CD4-positive, alpha-beta T cell treated with Interleukin-1 beta for 1 hour (primary cell): ENCODE measurements at places on chromosomes 4 and X.

DNA sequence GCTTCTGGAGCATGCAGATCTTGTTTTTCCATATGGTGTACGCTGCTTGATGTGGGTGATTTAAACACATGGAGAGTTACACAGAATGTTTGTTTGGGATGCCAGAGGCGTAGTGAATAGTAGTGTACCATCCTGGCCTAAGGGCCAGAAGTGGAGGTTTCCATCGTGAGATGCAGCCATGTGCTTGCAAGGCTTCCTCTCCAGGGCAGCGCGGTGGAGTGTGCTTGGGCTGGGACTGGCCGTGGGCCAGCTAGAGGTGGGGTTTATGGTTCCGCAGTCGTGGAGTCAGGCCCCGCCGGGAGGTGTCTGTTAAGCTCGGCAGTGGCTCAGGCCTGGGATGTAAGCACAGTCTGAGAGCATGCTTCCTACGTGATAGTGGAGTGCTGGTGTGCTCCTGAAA is 14.0 kb downstream of the STOX2 start:
- no peak for DNase-seq

DNA sequence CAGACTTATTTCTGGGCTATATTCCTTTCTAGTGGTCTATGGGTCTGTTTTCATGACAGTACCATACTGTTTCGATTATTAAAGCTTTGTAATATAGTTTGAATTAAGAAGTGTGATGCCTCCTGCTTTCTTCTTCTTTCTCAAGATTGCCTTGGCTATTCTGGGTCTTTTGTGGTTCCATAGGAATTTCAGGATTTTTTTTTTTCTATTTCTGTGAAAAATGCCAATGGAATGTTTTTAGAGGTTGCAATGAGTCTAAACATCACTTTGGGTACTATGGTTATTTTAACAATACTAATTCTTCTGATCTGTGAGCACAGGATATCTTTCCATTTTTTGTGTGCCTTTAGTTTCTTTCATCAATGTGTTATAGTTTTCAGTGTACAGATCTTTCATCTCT is 204.3 kb upstream of the HCCS start:
- DNase-seq, result no peak

GRCh38 chr4:99696801-99697200 is 39.2 kb upstream of the C4orf54 start:
- no peak for DNase-seq

DNA sequence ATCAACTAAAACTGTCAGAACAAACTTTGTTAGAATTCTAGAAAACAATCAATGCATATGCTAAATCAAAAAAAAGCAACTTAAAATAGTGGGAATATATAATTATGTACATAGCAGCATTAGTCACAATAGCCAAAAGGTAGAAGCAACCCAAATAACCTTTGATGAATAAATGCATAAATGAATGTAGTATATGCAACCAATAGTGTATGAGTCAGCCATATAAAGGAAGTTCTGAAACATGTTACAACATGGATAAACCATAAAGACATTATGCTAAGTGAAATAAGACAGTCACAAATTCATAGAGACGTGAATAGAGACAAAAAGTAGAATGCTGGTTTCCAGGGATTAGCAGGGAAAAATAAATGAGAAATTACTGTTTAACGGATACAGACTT is 762.8 kb upstream of the INTU start:
- no peak for DNase-seq

DNA sequence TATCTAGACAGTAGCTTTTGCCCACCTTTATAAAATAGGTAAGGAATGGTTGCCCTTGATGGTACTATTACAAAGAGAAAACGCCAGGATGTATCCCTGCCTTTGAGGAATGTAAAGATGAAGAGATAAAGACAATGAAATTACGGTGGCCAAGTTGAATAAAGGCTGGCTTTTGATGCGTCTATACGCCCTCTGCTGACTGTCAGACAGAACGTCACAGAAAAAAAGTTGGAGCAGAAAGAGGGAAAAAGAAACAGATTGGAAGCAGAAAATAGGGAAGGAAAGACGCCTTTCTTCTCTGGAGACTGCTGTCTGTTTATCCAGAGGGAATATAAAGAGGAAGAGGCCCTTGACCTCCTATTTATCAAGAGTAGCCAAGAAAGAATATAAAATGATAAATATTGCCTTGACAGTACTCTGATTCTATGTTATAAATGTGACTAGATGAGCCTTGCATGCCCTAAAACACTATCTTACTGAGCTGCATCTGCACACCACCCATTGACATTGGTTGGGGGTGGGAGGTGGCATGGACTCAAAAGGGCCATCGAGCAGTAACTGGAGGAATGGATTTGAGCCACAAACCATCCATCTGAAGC is 30.6 kb downstream of the PCDH19 start:
- DNase-seq, result no peak

GRCh38 chr4:76485450-76485849 is 50.4 kb downstream of the SHROOM3 start:
- no peak for DNase-seq

DNA sequence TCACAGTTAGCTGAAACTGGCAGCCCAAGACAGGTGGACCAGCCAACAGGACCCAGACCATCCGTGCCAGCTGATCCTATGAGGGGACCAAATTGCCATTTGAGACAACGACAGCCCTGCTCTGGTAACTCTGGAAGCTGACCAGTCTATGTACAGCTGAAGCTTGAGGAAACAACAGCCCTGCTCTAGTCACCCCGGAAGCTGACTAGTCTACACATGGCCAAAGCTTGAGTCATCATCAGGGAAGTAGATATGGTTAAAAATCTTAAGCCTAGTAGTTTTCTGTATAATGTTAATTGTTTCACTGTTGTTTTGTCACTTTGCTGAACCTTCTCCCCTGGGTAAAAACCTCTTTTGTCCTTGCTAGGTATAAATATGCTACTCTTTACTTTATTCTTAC is 905.4 kb upstream of the NDST4 start:
- DNase-seq, result no peak

- no peak for DNase-seq
Measured at GRCh38 chrX:3268829-3269228, 77.6 kb downstream of the MXRA5 start.

DNA sequence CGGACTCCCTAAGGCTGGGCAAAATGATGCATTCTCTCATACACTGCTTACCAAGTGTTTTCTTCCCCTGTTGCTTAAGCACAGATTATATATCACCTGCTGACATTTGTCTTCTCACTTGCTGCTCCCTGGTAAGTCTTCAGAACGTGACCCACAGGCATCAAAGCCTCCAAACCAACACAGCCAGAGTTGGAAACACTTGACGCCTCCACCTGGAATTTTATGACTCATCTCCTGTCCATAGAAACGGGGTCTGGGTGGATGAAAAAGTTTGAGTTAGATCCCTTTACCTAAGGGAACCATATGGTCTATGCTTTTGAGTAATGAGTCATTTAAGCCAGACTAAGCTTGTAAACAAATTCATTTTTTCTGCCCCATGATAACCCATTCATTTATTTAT is 251.6 kb downstream of the USP46 start:
- no peak for DNase-seq

- DNase-seq, result no peak
Measured at GRCh38 chr4:75555294-75556164, at the start of gene ODAPH. ODAPH (plus strand) TSS chr4:75556066; CDS start chr4:75556083, 17 bp downstream.
